ENCODE measurements at places on chromosomes 16 and 17.
A peak's percentile ranks its signal among the peaks of the same experiment; 100 is the strongest.

DNA sequence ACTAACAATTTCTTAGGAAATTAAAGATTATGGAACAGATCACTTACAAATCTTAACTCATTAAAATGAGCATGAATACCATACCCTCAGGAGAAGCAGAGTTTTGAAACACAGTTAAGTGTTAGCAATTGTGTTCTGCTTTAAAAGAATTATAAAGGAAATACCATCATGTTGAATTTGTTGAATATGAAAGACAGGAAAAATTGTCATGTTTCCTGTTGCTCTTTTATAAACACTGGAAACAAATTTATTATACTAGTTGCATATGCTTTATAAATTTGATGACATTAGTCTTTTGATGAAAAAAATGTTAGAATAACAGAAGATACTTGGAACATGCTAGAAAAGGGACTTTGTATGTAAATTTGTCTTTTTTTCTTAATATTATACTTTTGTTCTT is 59.7 kb downstream of the VMP1 start:
- H3K27ac ChIP-seq, result no peak overlapping the region
- peaks cover 16% of the 10 kb centered on the region for H3K36me3 ChIP-seq
- no peaks in the 10 kb centered on the region for H3K27me3 ChIP-seq
- no peak for DNase-seq
- no peaks in the 10 kb centered on the region for H3K4me1 ChIP-seq

GRCh38 chr16:56198755-56199114 is 7.4 kb downstream of the GNAO1 start:
- H3K27ac ChIP-seq, result no peak overlapping the region
- no peak for DNase-seq
- H3K27me3 ChIP-seq, result peaks cover 41% of the 10 kb centered on the region
- no peaks in the 10 kb centered on the region for H3K36me3 ChIP-seq

DNA sequence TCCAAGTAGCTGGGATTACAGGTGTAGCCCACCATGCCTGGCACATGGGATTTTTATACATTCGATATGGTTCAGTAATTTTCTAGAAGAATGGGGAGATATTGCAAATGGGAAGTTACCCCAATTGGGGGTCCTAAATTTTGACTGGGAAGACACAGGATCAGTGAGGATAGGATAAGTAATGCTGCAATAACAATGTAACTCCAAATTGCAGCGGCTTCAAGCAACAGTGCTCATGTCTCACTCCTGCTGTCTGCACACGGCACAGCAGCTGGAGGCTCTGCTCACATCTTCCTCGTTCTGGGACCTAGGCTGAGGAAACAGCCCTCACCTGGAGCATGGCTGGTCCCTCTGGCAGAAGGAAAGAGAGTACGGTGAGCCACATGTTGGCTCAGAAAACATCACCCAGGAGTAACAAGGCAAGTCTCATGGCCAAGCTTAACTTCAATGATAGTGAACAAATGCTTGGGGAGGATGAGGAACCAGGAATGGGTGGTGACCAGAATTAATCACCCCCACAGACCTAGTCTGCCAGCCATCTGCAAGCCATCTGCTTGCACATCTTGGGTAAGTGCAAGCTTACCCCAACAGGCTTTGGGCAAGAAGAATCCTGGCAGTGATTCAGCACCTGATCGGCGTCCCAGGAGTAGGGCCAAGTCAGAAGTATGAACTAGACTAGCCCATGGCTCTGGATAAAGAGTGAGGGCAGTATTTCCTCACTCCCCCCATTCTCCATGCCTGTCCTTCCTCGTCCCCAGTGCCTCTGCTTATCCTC is 229.2 kb downstream of the COPRS start:
- no peak overlapping the region for H3K4me3 ChIP-seq
- H3K36me3 ChIP-seq, result no peaks in the 10 kb centered on the region

DNA sequence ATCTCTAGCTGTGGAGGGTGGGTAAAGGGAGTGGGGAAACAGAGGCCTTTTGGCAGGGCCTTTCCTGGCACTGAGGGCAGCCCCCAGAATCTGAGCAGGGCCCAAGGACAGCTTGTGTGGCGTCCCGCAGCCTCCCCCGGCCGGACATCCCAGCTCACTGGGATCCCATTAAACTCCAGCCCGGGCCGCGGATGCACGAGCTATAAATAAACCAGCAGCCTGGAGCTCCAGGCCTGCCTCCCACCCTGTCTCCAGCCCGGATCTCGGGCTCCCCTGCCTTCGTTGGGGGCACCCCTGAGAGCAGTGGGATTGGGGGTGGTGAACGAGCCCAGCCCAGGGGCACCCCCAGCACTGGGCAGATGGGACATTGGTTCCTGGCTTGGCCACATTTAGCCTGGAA is 13.8 kb upstream of the AATK start:
- peaks cover 26% of the 10 kb centered on the region for H3K27me3 ChIP-seq
- peaks cover 14% of the 10 kb centered on the region for H3K36me3 ChIP-seq
- no peaks in the 10 kb centered on the region for H3K4me1 ChIP-seq

DNA sequence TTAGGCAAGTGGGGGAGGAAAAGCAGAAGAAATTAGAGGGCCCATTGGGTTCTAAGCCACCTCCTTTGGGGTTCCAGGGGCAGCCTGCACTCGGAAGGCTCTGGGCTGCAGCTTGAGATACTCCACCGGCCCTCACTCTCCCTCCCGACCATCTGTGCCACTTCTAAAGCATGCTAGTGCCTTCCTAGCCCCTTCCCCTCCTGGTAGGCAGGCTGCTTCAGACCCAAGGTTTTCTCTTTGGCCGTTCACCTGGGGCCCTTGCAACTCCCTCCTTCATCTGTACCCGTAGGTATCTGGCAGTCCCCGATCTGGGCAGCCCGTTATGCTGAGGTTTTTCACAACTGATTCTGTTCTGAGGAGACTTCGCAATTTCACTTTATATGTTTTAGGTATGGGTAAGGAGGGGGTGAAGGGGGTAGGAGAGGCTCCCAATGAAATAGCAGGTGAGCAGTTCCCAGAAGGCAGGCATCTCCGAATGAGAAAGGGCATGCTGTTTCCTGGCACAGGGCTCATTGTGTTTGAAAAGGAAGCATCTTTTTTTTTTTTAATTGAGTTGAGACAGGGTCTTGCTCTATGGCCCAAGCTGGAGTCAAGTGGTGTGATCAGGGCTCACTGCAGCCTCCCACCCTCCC is 98.7 kb downstream of the RAB11FIP4 start:
- H3K27ac ChIP-seq, result peak overlapping the region; percentile 75
- peaks cover under 1% of the 10 kb centered on the region for H3K27me3 ChIP-seq
- no peak for DNase-seq
- H3K4me3 ChIP-seq, result peak overlapping the region; percentile 72
- H3K36me3 ChIP-seq, result peaks cover 26% of the 10 kb centered on the region

- H3K4me3 ChIP-seq, result no peak overlapping the region
- no peaks in the 10 kb centered on the region for H3K36me3 ChIP-seq
- no peak for DNase-seq
- H3K4me1 ChIP-seq, result peaks cover 37% of the 10 kb centered on the region
- H3K27me3 ChIP-seq, result no peaks in the 10 kb centered on the region
Observed at GRCh38 chr16:75068085-75069031, 48.2 kb downstream of the LDHD start.

GRCh38 chr16:57538235-57538721 is 1.9 kb upstream of the CCDC102A start:
- no peak for DNase-seq
- H3K27ac ChIP-seq, result no peak overlapping the region
- H3K36me3 ChIP-seq, result peaks cover 20% of the 10 kb centered on the region
- H3K27me3 ChIP-seq, result peaks cover 58% of the 10 kb centered on the region

- peaks cover 21% of the 10 kb centered on the region for H3K36me3 ChIP-seq
- no peaks in the 10 kb centered on the region for H3K4me1 ChIP-seq
- H3K27me3 ChIP-seq, result no peaks in the 10 kb centered on the region
- no peak overlapping the region for H3K27ac ChIP-seq
- H3K4me3 ChIP-seq, result no peak overlapping the region
Observed at GRCh38 chr17:1650731-1651558, 1.3 kb upstream of the RILP start.

- no peaks in the 10 kb centered on the region for H3K36me3 ChIP-seq
- no peak overlapping the region for H3K4me3 ChIP-seq
- H3K27ac ChIP-seq, result no peak overlapping the region
Observed at GRCh38 chr16:77682586-77682985, 39.7 kb upstream of the NUDT7 start.

GRCh38 chr16:11621920-11622651 is 35.4 kb upstream of the LITAF start:
- H3K27me3 ChIP-seq, result no peaks in the 10 kb centered on the region
- H3K4me1 ChIP-seq, result peaks cover 38% of the 10 kb centered on the region
- no peak for DNase-seq
- no peak overlapping the region for H3K27ac ChIP-seq

DNA sequence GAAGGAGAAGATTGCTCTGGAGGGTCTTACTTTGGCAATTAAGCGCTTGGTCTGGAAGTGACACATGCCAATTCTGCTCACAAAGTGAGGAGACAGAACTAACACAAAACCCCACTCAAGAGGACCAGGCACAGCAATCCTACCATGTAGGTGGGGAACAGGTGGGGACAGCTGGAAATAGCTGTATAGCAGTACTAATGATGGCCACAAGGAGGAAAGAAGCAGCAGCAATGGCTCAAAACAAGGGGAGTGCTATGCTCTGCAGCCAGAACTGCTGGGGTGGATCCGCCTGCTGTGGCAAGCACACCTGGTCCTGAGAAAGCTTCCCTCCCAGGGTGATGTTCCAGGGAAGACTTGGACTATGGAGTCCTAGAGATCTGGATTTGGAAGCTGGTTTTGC is 17.0 kb upstream of the TMEM132E start:
- no peaks in the 10 kb centered on the region for H3K4me1 ChIP-seq
- no peaks in the 10 kb centered on the region for H3K36me3 ChIP-seq
- H3K4me3 ChIP-seq, result no peak overlapping the region
- DNase-seq, result peak; percentile 13
- H3K27me3 ChIP-seq, result no peaks in the 10 kb centered on the region
- H3K27ac ChIP-seq, result no peak overlapping the region

GRCh38 chr16:29307598-29308507 is 98.7 kb downstream of the NPIPB11 start:
- no peaks in the 10 kb centered on the region for H3K27me3 ChIP-seq
- H3K4me3 ChIP-seq, result no peak overlapping the region
- DNase-seq, result no peak
- H3K27ac ChIP-seq, result no peak overlapping the region
- no peaks in the 10 kb centered on the region for H3K4me1 ChIP-seq

DNA sequence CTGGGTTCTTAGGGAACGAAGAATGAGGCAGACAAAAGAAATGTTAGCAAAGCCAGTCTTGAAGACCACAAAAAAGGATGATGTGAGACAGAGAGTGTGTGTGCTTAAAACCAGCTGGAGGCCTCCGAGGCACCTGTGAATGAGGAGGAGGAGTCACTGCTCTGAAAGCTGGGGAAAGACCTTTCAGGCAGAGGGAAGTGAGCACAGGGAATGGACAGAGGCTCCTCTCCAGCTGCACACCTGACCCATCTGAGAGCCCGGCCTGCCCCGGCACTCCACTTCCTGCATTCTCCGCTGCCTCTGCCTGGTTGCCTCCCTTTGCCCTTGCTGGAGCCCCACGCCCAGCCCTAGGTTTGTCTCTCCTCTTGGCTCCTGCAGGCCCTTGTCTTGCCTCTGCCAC is 55.2 kb upstream of the SREBF1 start:
- H3K27ac ChIP-seq, result no peak overlapping the region
- no peak for DNase-seq
- peaks cover 4% of the 10 kb centered on the region for H3K36me3 ChIP-seq
- no peaks in the 10 kb centered on the region for H3K27me3 ChIP-seq

DNA sequence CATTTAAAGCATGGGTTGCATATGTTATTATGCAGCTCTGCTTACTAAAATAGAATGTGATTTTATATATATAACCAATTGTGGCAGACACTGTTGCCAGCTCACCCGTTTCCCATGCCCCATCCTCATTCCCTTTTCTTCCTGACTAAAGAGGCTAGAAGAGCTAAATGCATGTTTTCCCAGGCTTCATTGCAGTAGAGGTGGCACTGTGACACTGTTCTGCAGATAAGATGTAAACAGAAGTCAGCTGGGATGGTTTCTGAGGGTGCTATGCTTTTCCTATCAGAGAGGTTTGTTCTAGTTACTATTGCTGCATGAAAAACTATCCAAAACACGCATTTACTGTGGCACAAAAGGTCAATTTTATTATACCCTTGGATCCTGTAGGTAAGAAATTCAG is 5.7 kb upstream of the TOB1 start:
- no peaks in the 10 kb centered on the region for H3K27me3 ChIP-seq
- no peaks in the 10 kb centered on the region for H3K4me1 ChIP-seq
- H3K27ac ChIP-seq, result no peak overlapping the region
- no peak for DNase-seq

DNA sequence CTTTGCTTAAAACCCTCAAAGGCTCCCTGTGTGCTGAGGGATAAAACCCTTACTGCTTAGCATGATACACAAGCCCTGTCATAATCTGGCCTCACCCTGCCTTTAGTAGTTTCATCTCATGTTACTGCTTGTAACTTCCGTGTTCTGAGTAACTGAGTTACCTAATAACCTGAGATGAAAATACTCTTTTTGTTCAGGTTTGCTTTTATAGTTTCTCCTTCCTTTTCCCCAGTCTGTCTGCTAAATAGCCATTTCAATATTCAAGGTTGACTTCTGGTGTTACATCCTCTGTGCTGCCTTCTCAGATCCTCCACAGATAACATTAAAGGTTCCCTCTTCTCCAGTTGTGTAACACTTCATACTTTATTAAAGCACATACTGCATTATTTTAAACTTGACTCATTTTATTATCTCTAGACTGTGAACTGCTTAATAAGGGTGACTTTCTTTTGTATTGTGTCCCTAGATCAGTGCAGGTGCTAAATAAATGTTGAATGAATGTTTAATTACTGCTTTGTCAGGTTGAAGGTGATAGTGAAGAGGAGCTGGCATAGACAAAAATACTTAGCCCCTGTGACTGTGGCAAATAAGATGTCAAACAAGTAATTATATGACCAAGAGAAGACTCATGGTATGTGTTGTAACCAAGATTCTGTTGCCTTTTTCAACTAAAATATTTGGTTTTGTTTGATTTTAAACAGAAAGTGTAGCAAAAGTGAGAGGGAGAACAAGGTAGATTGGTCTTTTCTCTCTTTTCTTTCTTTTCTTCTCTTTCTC is 47.8 kb downstream of the NFAT5 start:
- H3K4me3 ChIP-seq, result peak overlapping the region; percentile 5
- peaks cover 5% of the 10 kb centered on the region for H3K36me3 ChIP-seq
- DNase-seq, result peak; percentile 51
- H3K4me1 ChIP-seq, result peaks cover 58% of the 10 kb centered on the region
- no peaks in the 10 kb centered on the region for H3K27me3 ChIP-seq
